ENCODE measurements at places on chromosomes 7 and 10.
A peak's percentile ranks its signal among the peaks of the same experiment; 100 is the strongest.

GRCh38 chr10:121087129-121087528, 236.0 kb downstream of the WDR11 start:
- no peak for DNase-seq

- no peak for DNase-seq
These were observed 4.4 kb downstream of the EIF3B start for GRCh38 chr7:2358968-2359527.

DNA sequence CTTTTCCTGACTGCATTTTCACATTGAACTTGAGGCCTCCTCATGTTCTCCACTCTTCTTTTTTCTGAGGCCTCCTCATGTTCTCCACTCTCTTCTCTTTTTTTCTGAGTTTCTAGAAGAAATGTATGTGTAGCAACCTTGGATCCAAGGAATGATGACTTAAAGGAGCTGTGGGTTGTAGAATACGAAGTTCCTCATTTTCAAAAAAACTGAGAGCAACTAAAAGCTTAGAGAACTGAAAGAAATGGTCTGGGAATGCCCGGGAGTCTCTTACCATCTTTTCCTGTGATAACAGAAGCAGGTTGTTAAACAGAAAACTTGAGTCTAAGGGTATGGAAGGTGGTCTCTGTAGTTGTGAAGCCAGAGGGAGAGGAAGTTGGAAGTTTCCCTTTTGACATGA, 32.8 kb downstream of the MRPS33 start:
- no peak for DNase-seq

DNA sequence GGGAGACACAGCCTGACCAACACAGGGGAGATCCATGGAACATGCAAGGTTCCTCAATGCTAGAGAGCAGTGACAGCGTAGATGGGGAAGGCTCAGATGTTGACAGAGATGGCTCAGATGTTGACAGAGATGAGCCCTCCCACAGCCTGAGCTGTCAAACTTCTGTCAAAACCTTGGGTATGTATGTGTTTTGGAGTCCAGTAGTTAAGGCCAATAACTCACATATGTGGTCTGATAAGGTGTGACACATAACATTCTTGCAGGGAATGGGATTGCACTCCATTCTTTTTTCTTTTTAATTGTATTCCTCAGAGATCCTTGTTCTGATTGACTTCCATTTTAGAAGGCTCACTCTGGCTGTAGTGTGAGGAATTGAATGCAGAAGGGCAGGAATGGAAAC, 136.3 kb downstream of the C1GALT1 start:
- DNase-seq = no peak

DNA sequence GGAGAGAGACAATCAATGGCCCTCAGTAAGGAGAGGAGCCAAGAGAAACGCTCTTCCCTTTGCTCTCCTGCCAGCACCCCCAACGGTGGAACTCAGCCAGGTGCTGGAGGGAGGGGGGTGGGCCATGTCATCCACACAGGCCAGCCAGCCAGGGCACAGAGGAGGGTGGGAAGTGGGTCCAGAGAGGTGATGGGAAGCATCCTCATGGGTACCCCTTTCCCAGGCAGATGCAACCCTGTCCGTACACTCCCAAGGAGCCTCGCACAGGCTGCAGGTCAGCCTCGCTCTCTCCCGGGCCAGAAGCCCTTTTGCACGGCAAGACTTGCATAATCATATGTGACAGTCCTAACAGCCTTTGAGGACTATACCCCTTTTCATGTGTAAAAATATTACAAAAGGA, 142.0 kb upstream of the NAMPT start:
- DNase-seq = no peak

DNA sequence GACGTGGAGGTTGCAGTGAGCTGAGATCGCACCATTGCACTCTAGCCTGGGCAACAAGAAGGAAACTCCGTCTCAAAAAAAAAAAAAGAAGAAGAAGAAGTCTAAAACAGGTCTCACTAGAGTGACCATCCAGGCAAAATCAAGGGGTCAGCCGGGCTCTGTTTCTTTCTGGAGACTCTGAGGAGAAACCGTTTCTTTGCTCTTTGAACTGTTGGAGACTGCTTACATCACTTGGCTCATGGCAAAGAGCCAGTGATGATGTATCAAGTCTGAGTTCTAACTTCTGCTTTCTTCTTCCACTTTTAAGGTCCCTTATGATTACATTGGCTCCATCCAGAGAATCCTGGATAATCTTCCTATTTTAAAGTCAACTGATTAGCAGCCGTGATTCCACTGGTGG, 306.8 kb downstream of the WDR11 start:
- no peak for DNase-seq

DNA sequence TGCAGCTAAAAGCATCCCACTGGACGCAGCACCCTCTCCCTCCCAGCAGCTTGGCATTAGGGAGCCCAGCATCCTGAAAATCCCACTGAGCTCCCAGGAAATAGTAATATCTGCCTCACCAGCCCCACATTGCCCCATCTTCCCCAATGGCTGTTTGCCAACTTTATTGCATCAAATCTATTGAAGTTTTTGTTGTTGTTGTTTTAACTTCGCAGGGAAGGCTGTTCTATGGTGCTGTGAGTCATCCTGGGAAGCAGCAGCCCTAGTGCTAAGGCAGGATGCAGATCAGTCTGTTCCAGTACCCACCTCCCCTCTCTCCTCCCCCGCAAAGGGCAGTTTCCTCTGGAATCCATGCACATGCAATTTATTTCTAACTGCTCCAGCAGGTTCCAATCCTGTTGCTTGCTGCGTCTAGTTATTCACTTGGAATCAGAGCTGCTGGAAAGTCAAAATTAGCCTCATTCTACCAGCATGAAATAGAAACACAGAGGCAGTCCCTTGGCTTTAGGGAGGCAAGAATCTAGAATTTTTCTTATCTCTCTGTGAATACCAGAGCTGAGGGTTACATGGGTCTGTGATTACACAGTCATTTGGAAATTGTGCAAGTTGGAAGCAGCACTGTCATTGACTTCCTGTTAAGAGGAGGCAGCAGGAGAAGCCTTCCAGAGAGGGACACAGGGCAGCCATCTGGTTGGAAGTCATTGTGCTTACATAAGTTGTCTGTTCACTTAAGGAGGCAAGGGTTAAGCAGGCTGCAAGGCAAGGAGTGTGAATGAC, 115.9 kb upstream of the CACUL1 start:
- DNase-seq = peak; percentile 58

DNA sequence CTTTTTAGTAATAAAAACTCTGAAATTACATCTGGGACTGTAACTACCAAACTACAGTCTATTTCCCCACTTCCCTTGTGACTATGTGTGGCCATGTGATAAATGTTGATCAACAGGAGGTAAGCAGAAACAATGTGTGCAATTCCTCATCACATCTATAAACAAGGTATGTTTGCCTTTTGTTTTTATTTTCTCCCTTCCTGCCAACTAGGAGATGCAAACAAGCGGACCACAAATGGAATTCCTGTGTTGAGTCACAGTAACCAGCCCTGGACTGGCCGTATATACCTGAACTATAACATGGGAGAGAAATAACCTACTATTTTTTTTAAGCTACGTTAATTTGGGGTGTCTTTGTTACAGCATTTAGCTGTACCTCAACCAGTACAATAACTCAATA, 52.5 kb downstream of the SCRN1 start:
- DNase-seq = no peak

DNA sequence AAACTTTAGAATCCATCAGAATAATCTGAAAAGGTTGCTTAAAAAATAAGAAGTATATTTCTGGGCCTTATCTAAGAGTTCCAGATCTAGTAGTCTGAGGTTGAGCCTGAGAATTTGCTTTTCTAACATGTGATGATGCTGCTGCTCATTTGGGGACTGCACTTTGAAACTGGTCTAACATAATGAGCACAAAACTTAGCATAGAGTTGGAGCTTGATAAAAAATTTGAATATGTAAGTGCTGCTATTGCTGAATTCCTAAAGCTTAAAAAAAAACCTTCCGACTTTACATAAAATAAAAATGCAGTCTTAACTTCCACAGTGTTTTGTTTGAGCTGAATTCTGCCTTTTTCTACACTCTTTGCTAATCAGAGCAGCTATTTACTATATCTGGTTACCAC, 48.8 kb downstream of the GLCCI1 start:
- no peak for DNase-seq

DNA sequence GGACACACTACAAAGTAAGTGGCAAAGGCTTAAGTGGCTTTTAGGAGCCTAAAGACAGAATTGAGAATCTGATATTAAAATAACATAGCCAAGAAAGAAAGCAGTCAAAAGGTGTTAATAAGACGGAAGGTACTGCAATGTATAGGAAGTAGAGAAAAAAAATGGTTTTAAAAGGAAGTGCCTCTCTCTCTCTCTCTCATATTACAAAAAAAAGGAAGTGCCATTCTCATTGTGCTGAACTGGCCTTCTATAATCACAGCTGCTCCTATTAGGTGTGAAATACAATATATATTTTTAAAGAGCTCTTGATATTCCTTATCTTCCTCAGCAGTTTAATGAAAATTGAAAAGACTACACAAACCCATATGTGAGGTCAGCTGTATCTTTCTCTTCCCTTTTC, 199.4 kb upstream of the NPVF start:
- DNase-seq = no peak

GRCh38 chr10:15879058-15879457, 18.8 kb upstream of the MINDY3 start:
- peak; percentile 33 for DNase-seq

DNA sequence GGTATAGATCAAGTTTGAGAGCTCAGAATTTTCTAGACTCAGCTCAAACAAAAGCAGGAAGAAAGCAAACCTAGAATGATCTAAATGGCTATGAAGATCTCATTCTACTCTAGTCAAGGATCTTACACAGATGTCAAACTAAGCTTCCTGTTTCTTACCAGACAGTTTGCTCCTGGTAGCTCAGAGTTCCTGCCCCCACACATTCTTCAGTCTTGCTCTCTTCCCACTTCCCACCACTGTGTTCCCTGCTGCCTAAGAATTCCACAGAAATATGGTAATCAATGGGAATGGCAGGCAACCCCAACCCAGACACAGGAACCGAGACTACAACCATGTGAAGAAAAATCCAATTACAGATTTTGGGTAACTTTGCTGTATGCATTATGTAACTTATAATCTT, 133.4 kb upstream of the PTN start:
- no peak for DNase-seq

GRCh38 chr7:139422126-139422525, 61.3 kb downstream of the KLRG2 start:
- DNase-seq = no peak

DNA sequence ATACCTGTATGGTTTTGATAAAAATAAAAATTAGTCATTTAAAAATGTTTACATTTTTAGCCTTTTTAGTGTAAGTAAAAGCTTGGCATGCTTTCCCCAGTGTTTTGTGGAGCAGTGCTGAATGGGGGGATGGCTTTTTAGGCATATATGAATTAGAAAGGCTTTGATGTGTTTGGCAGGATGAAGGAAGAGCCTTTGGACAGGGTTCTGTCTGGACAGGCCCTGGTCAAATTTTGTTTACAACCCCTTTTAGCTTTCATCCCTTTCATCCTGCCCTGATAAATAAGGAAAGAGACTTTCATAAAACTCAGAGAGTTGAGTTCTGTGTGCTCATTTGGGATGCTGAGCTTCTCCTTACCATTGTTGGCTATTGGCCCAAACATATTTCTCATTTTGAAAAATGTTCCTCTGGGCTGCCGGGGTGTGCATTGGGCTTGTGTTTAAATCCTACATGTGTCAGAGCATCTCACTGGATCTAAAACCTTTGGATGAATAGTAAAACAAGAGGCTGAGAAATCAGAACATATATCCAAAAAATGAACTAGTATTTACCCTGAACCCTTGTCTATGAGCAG, 68.1 kb upstream of the PHYHIPL start:
- no peak for DNase-seq

DNA sequence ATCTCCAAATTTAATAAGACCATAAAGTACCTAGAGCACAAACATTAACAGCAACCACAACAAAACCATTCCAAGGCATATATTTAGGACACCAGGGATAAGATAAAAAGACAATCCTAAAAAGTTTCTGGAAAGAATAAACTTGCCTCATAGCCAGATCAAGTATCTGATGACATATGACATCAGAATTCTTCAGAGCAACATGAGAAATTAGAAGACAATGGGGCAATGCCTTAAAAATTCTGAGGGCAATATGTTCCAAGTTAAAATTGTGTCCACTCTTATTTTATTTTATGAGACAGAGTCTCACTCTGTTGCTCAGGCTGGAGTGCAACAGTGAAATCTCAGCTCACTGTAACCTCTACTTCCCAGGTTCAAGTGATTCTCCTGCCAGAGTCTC, 2.8 kb downstream of the EFCAB10 start:
- no peak for DNase-seq

DNA sequence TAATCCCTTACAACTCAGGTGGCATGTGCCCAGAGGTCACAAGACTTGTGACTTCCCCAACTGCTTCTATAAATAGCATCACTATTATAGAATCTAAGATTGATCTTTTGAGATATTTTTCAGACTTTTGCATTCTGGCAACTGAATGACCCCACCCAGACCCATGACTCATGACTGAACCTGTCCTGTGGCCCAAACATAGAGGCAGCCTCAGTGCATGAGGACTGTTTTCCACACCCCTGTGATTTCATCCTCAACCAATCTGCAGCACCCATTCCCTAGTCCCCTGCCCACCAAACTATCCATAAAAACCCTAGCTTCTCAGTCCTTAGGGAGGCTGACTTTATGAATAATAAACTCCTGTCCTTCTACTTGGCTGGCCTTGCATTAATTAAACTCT, 84.5 kb downstream of the MICU1 start:
- DNase-seq = no peak

- no peak for DNase-seq
These were observed 129.6 kb upstream of the ANKRD1 start for GRCh38 chr10:91050371-91051034.

DNA sequence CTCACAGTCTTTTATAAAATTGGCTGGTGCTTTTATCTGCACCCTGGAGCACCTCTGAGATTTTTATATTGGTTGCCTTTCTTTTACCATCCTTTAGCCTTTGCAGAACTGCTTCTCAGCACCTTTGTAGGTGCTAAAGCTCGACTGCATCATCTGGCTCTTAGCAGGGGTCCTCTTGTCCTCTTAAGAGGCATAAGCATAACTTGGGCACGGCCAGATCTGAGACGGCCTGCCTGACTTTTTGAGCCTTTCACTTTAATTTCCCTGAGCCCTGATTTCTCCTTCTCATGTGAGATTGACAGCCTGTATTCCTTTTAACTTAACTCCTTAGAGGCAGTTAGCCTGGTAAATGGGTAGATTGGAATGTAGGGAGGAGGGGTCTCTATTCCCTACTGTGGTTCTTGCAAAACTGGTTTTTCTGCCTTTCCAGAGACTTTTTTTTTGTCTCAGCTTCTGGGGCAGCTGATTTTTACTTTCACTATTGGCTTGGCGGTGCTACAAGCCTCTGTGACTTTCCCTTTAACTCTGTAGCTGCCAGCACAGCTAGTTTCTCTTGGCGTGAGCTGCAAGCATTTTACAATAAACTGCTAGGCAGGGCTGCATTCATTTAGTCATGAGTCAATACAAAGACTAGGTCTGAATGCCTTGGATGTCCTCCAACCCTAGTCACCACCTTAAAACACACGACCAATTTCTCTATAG, 24.0 kb downstream of the ZPBP start:
- DNase-seq = peak; percentile 66

DNA sequence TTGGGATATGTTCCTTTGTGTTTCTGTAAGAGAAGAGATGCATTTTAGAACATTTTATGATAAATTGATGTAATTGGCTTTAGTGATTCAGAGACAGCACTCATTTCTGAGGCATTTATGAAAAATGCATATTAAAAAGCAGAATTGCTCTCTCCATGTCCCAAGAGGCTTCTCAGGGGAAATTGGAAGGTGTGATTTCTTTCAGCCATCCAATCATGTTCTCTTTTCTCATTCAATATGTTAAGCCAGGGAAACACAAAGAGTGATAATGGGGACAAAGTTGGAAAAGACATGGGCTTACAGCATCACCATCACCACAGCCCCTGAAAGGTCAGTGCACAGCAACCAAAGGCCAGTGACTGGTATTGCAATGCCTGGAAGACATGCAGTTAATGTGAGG, 129.9 kb upstream of the COL1A2 start:
- DNase-seq = no peak
